ENCODE measurements at places on chromosomes 6 and 20.

- DNase-seq: no peak
Measured at GRCh38 chr6:46828939-46829338, 35.8 kb downstream of the MEP1A start.

- no peak for DNase-seq
Measured at GRCh38 chr6:19408331-19408730, 428.8 kb upstream of the ID4 start.

DNA sequence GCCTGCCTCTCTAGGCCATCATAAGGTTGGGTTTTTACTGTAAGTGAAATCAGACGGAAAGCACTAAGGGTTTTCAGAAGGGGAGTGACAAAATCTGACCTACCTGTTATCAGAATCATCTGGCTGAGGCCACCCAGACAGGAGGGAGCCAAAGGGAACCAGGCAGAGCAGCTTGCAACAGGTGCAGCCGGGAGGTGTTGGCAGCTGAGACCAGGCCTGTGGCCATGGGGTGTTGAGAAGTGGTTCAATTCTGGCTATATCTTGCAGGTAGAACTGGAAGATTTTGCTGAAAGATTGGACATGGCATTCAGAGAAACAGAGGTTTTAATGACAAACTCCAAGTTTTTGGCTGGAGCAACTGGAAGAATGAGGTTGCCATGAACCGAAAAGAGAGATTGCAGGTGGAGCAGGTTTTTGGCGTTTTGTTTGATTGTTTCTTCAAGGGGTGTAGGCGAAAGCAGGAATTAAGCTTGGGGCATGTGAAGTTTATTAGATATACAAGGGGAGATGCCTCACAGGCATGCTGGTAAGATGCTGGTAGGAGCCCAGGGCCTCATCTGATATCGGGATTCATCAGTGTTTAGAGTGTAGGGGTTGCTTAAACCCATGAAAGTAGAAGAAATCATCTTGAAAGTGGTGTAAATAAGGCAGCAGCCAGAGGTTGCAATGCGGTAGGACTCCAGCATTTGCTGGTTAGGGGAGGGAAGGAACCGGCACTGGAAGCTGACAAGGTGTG, 35.1 kb upstream of the MAP3K4 start:
- DNase-seq: no peak

DNA sequence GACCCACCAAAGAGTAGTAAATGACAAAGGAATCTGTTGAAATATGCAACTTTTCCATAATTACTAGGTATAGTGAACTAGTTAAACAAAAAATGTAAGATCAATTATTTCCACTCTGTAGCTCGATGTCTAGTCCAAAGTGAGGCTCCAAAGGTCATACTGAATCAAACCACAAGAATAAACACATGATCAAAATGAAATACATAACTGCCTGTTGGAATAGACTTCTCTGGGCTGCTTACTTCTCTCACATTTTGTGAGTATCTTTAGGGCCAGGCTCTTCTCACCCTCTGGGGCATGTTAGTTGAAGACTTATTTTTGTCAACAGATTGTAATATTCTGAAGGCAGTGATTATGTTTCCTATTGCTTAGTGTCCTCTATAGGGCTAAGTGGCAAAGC, 103.7 kb upstream of the TMEM170B start:
- DNase-seq: no peak

DNA sequence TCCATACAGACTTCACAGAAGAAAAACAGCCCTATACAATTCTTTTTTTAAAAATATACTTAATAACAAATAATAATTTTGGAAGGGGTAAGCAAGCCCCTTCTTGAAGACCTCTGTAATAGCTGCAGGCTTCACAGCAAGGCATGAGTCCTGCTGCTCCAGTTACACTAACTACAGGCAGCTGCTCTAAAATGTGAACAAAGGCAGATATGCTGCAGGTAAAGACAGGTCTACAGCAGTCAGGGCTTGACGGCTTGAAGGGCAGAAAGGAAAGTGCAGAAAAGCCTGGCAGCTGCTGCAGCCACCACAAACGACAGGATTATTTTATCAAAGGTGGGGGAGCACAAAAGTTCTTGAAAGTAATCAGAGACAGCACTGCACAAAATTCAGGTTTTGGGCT, 11.3 kb downstream of the FAXC start:
- no peak for DNase-seq

- DNase-seq: no peak
Measured at GRCh38 chr6:31187780-31188194, 17.3 kb upstream of the POU5F1 start.

Measured in lower leg skin (tissue), 4 donors.